SW480 (cell line): ENCODE measurements at places on chromosomes 11 and 22.
A peak's percentile ranks its signal among the peaks of the same experiment; 100 is the strongest.

- DNase-seq, result no peak
Measured at GRCh38 chr11:33842236-33842915, 49.5 kb downstream of the LMO2 start.

DNA sequence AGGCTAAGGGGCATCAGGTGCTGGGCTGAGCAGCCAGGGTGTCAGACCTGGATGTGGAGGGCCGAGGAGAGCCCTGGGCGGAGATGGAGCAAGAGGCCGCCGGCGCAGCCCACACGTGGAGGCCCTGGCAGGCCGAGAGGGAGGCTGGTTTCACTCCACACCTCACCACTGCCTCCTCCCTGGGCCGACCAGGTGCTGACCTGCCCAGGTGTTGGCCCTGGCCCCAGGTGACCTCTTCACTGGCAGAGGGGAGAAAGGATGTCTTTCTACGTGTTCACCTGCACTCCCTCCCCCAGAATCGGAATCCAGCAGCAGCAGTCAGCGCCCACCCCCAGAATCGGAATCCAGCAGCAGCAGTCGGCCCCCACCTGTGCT is 781 bp downstream of the ANO9 start:
- no peak for DNase-seq

- DNase-seq, result peak; percentile 60
Measured at GRCh38 chr11:832529-833113, at the start of gene CD151. TSS of gene CD151 (plus strand) at chr11:832952. CDS start at chr11:836070, 3,118 bp downstream.

GRCh38 chr11:131662317-131662972 is 292.0 kb downstream of the NTM start:
- peak; percentile 52 for DNase-seq

GRCh38 chr11:125903711-125904659 is at the start of gene DDX25:
TSS of gene DDX25 (plus strand) at chr11:125904508. CDS start at chr11:125904518, 10 bp downstream.
- DNase-seq, result no peak

- DNase-seq, result no peak
Measured at GRCh38 chr11:27204529-27204928, 158.5 kb downstream of the CCDC34 start.

- no peak for DNase-seq
Measured at GRCh38 chr11:117969160-117969991, 16.8 kb upstream of the IL10RA start.

DNA sequence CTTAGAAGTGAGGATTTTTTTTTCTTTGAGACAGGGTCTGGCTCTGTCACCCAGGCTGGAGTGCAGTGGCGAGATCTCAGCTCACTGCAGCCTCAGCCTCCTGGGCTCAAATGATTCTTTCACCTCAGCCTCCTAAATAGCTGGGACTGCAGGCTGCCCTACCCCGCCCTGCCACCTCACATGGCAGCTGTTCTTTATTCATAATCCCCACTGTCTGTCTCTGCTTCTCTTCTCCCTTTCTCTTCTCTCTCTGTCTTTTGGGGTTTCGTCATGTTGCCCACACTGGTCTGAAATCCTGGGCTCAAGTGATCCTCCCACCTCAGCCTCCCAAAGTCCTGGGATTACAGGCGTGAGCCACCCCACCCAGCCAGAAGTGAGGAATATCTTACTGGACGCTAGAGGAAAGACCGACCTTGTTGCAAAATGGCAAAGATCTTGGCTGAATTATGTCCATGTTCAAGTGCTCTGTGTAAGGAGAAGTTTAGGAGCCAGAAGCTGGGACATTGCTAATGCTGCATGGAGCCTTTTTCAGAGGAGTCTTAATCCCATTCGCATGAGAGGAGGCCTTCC is 21.9 kb downstream of the KRTAP5-5 start:
- DNase-seq, result no peak

- DNase-seq, result no peak
Measured at GRCh38 chr11:34235591-34236071, 122.2 kb downstream of the ABTB2 start.

- no peak for DNase-seq
Measured at GRCh38 chr11:32331098-32331497, 104.2 kb downstream of the WT1 start.

DNA sequence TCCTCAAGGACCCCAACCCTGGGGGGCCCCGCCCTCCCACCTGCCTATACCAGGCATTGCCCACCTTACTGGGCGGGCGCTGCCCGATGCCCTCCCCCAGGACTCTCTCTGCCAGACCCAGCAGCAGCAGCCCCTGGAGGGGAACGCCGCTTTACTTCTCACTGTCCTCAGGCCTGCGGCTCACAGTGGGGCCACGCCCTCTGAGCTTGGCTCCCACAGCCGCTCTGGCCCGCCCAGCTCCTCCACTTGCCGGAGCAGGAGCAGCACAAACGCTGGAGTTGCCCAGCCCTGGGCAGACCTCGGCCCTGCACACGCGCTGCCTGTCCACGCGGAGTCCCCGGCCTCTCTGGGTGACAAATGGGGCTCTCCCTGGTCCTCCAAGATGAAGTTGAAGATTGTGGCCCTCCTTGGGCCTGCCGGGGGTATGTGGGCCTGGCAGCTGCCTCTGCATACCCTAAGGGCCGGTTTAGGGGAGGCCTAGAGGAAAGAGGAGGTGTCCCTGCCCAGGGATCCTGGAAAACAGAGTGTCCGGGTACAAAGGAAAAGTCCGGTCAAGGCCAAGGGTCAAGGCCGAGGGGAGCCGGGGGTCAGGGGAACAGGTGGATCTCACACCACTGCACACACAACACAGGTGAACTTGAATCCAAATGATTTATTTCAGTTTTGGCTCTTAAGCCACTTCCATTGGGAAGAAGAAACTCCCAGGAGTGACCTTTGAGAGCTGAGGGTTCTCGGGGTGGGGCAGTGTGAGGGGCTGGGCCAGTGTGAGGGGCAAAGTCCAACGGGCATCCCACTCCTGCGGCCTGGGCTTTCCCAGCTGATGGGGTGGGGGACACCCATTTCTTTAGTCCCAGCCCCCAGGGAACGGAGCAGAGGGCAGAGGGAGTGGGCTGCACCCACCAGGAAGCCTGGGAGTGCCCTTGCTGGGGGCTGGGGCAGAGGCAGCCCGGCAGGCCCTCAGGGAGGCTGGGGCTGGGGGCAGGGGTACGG is 674 bp upstream of the BAIAP2L2 start:
- peak; percentile 76 for DNase-seq

- no peak for DNase-seq
Measured at GRCh38 chr22:47094861-47095330, 332.4 kb downstream of the TBC1D22A start.
